ENCODE measurements at places on chromosomes 6 and 20.

DNA sequence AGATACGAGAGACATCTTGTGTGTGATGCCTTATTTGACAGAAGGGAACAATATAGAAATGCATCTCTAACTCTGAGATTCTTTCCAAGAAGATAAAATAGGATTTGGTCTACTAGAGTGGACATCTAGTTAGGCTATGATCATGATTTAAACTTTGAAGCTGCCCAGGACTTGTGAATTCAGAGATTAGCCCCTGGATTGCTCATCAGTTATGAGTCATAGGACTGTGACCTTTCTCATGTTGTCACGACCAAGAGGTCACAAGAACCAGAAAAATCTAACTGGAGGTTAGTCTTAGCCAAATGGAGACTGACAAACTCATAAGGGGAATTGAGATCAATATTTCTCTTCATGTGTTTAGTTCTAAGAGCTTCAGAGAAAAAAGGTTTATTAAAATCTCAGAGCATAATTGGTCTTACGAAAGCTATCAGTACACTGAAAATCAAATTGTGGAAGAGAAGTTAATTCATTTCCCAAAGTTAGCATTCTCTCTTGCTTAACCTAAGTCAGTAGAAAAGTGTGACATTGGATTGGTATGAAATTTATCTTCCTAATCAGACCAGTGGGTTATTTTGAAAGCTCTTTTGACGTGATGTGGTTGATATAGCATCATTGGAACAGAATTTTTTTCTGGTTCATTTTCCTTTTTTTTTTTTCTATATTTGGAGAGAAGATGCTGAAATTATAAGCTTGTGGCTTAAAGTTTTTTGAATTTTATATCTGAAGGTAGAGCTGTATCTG lies 245.7 kb downstream of the RNF144B start:
- no peak for DNase-seq

DNA sequence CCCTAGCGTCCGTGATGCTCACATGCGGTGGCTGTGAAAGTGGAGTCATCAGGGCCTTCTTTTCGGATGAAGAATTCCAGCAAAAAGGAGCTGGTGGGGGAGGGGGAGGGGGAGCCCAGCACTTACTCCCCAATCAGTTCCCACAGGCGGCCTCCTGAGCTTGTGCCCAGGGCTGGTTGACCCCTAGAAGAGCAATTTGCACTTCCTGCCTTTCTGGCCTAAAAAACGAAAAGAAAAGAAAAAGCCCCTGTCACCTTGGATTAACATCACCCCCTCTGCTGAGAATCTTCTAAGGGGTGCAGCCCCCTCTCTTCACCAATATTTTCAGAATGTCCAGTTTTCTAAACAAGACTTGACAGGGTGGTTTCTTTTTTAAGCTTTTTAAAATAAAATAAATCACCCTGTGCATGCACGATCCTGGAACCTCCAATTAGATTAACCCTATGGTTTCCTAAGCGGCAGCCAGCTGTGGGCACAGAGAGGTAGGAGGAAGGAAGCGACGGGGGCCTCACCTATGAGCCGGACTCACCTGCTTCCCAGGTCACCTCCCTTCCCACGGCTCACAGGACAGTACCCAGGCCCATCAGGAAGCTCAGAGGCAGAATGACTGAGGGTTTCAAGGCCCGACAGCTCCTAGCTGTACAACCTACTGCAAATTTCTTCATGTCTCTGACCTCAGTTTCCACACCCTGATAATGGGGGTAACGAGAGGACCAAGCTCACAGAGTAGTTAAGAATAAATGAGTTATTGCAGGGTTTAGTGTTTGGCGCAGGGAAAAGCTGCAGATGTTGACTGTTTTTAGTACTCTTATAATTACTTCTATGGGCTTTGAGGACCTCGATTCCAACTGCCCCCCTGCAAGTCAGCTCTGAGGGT lies 10.5 kb upstream of the TGM2 start:
- no peak for DNase-seq

DNA sequence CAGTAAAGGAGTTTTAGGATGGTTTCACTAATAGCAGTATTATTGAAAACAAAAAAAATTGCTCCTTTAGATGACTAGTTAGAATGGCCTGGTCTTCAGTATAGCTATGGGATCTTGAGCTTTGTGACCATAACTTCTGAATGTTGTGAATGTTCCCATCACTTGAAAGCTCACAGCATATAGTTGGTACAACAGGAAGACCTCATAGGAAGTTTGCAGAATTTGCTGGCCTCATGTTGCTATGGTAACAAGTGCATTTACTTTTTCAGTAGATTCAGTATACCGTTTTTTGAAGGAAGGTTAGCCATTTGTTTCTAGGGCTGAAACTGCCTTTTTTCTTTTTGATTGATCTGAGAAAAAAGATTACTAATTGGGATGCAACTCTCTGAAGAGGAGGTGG lies 8.3 kb downstream of the PHF3 start:
- DNase-seq: peak; percentile 24

DNA sequence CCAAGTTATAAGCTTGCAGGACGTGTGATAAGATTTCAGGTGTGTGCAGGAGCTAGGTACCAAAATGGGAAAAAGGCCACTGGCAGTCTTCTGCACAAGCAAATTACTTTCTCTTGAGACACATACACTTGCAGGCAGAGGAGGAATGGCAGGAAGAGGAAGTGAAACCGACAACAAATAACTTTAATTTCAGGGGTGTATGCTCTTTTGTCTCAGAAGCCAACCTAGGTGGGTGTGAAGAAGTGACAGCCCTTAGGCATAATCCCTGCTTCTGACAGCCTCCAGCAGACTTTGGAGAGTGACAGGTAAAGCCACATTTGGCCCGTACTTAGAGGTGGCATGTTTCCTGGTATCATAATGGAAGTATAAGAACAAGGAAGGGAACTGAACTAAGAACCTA lies 118.8 kb upstream of the TRAF3IP2 start:
- peak; percentile 54 for DNase-seq

DNA sequence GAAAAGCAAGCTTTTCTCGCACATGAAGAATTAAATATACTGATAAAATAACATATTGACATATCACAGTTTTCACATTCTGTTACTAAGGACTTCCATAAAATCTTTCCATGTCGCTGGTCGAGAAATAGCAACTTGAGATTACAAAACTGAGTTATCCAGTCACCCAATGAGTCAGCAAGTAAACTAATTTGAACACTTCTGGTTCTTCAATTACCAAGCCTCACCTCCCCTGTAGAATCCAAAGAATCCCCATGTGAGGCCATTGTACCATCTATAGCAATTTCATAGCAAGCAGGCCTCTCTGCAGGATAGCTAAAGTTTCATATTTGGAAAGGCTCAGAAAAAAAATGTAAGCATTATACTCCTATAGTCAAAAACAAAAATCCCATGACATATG lies 87.3 kb downstream of the PKHD1 start:
- no peak for DNase-seq

- no peak for DNase-seq
These were observed 62.4 kb upstream of the MRPS10 start for GRCh38 chr6:42279966-42280629.

DNA sequence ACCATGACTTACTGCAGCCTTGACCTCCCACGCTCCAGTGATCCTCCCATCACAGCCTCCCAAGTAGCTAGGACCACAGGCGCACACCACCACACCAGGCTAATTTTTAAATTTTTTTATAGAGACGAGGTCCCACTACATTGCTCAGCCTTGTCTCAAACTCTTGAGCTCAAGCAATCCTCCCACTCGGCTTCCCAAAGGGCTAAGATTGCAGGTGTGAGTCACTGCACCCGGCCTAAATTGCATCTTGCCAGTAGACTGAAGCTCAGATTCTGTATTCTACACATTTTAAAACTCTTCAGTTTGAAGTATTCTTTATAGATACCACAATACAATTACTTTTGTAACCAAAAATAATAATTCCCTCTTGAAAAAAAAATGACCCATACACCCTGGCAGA lies 11.4 kb downstream of the NUDT3 start:
- no peak for DNase-seq

- no peak for DNase-seq
These were observed 242.5 kb downstream of the ADGRG6 start for GRCh38 chr6:142544199-142544838.

GRCh38 chr20:38167851-38168760 lies 3.0 kb upstream of the TGM2 start:
- DNase-seq: no peak

DNA sequence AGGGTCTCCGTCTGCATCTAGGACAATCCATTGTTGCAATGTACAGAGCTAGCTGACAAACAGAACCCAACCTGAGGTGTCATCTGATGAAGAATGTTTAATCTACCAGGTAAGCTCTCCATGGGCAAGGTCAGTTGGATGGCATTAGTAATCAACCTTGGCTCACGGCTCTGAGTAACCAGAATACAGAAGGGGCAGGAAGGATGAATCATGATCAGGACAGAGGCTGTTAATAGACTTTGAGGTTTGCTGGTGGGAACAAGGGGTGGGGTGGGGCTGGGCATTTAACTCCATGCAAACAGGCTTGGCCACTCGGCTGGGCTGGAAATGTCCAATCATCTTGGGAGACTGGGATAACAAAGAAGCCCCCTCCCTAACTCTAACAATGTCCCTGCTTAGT lies 77.1 kb upstream of the MRPS10 start:
- no peak for DNase-seq

- DNase-seq: no peak
These were observed 10.0 kb downstream of the TXNDC5 start for GRCh38 chr6:7900621-7901020.

GRCh38 chr6:105400501-105400900 lies 2.4 kb downstream of the PREP start:
- no peak for DNase-seq

DNA sequence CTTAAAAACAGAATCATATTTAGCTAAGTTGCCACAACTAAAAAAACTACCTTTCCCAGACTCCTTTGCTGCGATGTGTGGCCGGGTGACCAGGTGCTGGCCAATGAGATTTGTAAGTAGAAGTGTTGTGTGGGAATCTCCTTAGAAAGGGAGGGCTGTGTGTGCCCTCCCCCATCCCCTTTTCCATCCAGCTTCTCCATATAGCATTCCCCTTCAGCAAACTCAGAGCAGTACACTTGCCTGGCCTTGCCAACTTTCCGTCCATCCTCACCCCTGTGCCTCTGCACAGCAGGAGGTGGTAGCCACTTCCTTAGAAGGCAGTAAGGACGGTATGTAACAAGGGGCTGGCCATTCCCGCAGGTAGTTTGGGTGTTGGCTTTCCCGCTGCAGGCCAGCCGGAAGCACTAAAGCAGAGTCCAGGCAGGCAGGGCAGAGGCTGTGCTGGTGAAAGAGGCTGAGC lies 22.3 kb upstream of the KCNK16 start:
- no peak for DNase-seq

- DNase-seq: no peak
These were observed 330.5 kb downstream of the EPHA7 start for GRCh38 chr6:93088621-93089501.

- DNase-seq: no peak
These were observed 166.4 kb upstream of the UST start for GRCh38 chr6:148580442-148580841.

DNA sequence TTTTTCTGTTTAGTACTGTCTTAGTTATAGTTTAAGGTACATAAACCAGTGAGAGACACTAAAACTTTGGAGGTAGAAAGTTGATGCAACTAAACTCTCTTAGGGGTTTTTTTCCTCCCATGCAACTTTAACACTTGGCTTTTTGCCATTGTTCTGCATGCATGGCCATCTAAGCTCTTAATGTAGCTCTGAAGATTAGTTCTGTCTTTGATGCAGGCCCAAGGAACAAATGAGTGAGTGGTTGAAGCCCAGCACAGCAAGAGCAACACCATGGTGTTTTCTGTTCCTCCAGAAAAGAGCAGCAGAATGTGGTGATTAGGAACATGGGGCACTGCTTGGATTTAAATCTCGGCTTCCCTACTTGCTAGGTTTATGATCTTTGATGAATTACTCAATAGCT lies 89.3 kb downstream of the L3MBTL3 start:
- no peak for DNase-seq

DNA sequence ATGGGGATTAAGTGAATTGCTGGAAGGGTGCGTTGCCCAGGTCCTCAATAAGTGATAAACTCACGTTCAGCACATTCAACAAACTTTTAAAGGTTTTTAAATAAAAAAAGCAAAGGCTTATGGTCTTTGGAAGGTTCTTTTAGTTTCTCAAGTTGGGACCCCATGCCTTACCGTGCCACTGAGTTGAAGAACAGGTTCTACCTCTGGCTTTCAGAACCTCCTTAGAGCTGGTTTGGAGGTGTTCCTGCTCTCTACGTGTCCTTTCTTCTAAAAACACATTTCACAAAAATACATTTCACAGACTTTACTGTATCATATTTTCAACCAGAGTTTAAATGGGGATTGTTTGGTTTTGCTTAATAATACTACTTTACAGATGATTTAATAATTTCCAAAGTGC lies 29.0 kb downstream of the ARID1B start:
- no peak for DNase-seq

GRCh38 chr20:39829256-39829655 lies 859.8 kb downstream of the MAFB start:
- no peak for DNase-seq

- DNase-seq: no peak
These were observed 31.3 kb downstream of the RAB22A start for GRCh38 chr20:58340853-58341252.

DNA sequence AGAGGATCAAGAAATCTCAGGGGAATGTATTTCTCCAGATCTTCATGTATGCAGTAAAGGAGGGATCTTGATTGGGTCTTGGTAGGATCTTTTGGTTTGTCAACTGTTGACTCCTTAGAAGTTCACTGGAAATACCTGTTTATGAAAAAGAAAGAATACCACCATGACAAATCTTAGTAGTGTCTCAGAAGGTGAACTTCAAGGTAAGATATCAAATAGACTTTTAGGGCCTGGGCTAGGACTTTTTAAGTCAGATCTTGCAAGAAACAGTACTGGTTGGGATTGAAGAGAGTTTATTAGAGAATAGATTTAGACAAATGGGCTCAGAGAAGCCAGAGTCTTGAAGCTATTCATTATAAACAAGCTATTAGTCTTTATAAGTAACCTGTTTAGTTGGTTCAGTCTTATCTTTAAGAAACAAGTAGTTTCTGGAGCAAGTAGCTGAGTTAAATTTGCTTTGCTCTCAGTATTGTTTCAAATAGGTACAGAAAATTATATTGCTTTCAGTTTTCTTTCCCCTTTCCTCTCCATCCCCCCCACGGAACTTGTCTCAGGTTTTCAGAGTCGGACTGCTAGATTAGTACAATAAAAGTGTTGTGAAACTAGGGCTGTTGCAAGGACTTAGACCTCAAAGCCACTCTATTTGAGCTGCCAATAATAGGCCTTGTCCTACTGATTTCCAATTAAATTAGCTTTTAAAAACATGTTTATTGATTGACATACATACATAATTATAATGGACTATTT lies 529.1 kb upstream of the CITED2 start:
- peak; percentile 52 for DNase-seq

DNA sequence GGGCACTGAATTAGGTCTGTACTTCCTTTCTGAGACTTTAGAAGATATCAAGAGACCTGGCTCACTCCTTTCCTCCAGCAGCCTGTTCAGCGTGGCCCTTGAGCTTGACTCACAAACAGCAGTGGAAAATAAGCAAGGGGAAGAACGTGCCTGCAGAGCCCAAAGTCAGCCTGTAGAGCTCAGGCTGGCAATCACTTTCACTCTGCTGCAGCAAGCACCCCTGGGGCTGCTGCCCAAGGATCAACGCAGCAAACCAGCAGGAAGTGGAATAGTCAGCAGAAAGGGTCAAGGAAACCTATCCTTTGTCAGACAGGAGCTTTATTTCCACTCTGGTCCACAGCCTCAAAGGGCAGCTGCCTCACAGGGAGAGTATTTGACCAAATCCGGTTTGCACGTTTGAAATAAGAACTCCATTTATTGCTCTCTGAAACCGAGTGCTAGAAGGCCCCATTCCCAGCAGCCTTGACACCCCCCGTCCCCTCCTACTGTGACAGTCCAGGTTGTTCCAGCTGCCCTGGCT lies 77.4 kb downstream of the PRDM1 start:
- DNase-seq: no peak

GRCh38 chr20:2806351-2806701 lies 5.9 kb upstream of the CPXM1 start:
- peak; percentile 15 for DNase-seq
